ENCODE measurements at places on chromosomes 4 and X.

- peak; percentile 64 for DNase-seq
These were observed 54.9 kb upstream of the FRAS1 start for GRCh38 chr4:78002260-78002659.

DNA sequence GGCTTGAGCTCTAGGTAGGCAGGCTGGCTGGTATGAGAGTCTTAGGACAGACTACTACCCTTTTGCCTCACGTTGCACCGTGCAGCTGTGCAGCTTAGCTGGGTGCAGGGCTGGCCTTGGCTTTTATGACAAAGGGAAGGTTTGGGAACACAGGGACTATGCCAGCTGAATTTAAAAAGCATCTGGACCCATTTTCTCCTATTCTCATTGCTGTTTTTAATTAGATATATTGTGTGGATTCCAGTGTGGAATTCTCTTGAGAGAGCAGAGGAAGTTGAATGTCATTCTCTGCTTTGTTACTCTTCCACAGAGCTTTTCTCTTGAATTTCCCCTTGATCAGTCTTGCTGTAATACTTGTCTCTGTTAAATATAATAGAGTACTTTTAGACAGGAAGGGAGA is 192.7 kb downstream of the ZNF330 start:
- no peak for DNase-seq

DNA sequence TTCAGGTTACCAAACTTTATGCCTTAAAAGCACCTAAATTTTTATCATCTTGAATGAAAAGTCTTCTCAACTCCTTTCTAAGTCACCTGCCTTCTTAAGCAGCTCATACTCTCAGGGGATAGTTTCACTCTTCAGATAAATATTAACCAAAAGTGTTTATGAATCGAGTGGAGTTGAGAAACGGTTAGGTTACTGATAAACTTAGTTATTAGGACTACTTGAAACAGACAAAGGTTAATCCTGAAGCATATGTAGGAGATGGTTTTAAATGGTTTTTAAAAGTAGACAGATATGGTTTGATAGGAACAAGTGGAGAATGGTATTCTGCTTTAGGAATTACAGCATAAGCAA is 32.8 kb downstream of the CLDN22 start:
- no peak for DNase-seq

GRCh38 chr4:117640836-117641235 is 393.4 kb upstream of the NDST3 start:
- no peak for DNase-seq

GRCh38 chr4:143046454-143046853 is 138.3 kb upstream of the USP38 start:
- no peak for DNase-seq

DNA sequence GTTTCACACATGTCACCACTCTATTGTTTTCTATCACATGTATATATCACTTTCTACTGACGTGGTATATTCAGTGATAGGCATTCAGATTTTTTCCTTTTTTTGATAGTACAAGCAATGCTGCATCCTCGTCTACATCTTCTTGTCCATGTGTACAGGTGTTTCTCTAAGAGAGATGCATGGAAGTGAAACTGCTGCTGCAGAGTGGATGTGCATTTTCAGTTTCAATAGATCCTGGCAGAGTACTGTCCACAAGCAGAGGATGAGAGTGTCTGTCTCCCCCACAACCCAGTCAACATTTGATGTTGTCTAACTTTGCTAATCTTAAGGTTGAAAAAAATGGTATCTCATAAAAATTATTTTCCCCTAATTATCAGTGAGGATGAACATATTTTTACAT is 194.0 kb upstream of the CASK start:
- no peak for DNase-seq

DNA sequence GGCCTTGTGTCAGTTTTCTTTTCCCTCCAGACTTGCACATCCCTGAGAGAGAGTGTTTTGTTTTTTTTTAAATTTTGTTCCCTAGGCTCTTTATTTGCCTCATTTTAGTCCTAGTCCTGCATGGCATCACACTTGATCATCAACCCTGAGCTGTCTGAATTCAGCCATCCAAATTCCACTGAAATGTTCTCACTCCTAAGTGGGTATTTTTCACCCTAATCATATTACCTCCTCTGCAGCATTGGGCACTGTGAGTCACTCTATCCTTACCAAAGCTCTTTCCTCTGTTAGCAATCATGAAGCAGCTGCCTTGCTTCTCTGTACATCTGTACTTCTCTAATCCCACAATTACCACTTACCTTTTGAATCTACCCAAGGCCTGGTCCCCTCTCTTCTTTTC is 356.6 kb upstream of the MAGEB2 start:
- peak; percentile 47 for DNase-seq

- DNase-seq: peak; percentile 58
These were observed 31.1 kb downstream of the F11 start for GRCh38 chr4:186297013-186297645.

- DNase-seq: peak; percentile 17
These were observed 209.2 kb downstream of the GLUD2 start for GRCh38 chrX:121256647-121257046.

- DNase-seq: no peak
These were observed 21.4 kb downstream of the MAGEB17 start for GRCh38 chrX:16188687-16189086.

DNA sequence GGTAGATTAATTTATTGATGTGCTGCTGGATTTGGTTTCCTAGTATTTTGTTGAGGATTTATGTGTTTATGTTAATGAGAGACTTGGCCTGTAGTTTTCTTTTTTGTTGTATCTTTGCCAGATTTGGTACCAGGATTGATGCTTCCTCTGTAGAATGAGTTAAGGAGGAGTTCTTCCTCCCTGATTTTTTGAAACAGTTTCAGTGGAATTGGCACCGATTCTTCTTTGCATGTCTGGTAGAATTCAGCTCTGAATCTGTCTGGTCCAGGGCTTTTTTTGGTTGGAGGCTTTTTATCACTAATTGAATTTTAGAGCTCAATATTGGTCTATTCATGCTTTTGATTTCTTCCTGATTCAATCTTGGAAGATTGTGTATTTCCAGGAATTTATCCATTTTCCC is 174.0 kb upstream of the NDST4 start:
- DNase-seq: no peak

DNA sequence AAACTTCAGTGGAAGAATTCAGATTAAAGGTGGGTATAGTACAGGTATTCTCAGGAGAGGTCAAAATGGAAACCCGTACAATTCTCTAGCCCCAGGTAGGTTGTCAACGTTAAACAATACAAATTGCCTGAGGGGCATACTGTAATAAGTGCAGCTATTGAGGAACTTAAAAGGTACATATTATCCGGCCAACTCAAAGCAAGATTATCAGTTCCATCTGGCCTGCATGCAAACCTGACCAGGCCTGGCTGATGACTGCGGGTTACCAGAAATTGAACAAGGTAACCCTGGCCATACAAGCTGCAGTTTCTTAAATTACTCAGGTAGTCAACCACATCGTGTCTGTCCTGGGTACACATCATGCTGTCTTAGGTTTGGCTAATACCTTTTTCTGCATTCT is 12.3 kb upstream of the ZNF630 start:
- DNase-seq: no peak

GRCh38 chr4:36244257-36245082 is at the start of gene ARAP2:
Gene ARAP2, minus strand, starts transcription at chr4:36244514. Its CDS starts 15,028 bp downstream, at chr4:36229486.
- DNase-seq: peak; percentile 1

- DNase-seq: no peak
These were observed 17.2 kb downstream of the GLUD2 start for GRCh38 chrX:121064579-121064978.

DNA sequence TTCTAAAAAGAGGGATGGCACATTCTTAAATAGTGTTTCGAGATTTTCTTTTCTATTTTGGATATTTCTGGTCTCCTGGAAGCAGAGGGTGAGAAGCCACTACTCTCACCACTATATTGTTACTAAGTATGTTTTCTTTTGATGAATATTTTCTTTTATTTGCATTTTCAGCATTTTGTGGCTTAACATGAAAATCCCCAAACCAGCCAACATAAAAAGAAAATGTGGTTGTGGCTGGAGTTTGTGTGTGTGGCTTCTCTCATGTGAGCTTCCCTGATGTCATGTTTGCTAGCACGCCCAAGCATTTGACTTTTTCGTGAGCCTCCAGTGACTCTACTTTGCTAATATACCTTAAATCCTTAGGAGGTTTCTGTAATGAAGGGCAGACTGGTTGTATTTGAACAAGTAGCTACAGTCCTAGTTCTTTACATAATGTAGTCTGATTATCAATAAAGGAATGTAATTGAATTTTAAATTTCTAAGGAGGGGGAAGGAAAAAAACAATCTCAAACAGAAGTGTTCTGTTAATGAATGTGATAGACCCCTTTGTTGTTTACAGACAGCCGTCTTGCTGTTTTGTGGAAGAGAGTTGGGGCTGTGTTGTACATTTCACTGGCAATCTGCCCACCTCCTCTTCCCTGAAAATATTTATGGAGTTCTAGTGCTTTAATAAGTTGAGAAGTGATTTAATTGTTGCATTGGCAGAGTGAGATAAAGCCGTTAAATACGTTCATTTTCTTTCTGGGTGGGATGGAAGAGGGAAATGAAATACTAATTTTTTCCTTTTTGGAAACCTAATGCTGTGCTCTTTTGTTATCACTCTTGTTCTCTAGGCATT is 114.6 kb downstream of the ARHGAP10 start:
- no peak for DNase-seq

DNA sequence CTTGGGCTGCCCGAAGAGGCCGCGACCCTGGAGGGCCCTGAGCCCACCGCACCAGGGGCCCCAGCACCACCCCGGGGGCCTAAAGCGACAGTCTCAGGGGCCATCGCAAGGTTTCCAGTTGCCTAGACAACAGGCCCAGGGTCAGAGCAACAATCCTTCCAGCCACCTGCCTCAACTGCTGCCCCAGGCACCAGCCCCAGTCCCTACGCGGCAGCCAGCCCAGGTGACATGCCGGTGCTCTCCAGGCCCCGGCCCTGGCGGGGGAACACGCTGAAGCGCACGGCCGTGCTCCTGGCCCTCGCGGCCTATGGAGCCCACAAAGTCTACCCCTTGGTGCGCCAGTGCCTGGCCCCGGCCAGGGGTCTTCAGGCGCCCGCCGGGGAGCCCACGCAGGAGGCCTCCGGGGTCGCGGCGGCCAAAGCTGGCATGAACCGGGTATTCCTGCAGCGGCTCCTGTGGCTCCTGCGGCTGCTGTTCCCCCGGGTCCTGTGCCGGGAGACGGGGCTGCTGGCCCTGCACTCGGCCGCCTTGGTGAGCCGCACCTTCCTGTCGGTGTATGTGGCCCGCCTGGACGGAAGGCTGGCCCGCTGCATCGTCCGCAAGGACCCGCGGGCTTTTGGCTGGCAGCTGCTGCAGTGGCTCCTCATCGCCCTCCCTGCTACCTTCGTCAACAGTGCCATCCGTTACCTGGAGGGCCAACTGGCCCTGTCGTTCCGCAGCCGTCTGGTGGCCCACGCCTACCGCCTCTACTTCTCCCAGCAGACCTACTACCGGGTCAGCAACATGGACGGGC is 579 bp downstream of the ABCD1 start:
- DNase-seq: no peak

DNA sequence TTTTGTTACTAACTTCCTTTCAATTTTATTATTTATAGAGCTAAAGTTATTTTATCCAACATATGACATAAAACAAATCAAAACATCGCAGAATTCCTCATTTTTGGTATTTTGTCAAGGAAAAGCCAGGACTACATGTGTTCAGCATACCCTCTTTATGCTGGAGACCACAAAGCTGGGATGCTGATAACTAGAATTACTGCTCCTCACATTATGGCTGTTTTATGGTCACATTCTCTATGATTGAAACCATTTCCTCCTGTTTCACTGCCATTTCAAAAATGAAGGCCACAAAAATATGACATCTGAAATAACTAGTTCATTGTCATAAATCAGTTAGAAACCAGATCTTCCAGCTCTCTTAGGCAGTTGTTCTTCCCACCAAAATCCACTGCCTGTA is 41.7 kb downstream of the KLHL34 start:
- DNase-seq: peak; percentile 51

DNA sequence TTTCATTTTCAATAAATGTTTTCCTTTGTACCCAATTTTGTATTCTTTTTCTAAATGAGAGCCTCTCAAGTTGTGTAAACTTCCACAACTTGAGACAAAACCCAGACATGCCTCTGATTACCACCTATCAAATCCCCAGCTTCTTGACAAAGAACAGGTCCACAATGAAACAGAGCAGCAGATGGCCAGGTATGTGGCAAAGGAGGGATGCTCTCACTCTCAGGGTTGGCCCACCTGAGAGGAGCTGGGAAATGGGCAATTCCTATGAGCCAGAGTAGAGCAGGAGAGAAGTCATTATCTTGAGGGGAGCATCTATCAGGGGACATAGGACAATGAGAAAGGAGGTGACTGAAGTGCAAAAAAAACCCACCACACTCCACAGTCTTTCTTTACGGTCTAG is 273.5 kb upstream of the FAM241A start:
- no peak for DNase-seq

DNA sequence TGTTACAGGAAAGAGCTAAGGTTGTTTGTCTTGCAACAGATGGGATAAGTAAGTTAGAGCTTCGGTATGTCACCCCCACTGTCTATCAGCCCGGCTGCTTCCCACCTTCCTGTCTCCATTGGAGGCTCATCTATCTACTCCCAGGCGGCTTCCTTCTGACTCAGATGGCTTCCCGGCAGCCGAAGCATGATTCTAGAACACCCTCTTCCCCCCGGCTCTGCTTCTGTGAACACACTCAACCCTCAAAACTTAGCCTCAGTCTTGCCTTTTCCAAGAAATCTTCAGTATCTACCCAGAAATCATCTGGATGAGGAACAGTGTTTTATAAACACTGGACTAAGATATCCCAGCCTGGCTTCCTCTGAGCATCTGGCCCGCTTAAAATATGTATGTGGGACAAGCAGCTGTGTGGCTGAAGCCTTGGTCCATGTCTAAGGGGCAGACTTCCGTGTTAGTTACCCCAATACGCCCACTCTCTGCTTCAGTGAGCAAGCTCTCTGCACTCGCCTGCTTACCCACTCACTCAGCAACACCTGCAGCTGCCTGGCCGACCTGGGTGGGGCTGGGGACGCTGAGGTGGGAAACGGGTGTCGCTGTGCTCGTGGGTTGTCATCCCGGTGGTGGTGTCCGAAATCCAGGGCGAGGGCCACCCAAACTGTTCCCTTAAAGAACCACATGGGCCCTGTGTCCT is 12.0 kb upstream of the SLC2A9 start:
- peak; percentile 76 for DNase-seq

DNA sequence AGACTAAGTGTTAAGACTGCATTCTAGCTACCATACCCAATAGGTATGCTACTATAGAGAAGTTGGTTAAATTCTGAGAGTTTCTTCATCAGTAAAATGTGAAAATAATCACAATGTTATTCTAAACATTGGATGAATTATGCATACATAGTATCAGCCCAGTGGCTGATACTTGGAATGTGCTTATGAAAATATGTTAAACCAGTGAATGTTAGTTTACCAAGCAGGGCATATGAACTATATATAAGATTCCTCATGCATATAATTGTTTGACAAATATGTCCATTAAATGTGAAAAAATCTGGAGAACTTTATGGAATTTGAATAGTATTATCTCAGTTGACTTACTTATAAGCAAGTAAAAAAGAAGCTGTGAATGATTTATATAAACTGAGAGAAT is 296.1 kb downstream of the IL15 start:
- no peak for DNase-seq

- DNase-seq: peak; percentile 67
These were observed 11.3 kb upstream of the BTC start for GRCh38 chr4:74805601-74806000.

- peak; percentile 49 for DNase-seq
These were observed 732 bp upstream of the ADRA2C start for GRCh38 chr4:3765271-3766035.

GRCh38 chrX:153643431-153644351 is 3.3 kb upstream of the DUSP9 start:
- no peak for DNase-seq
